ENCODE measurements at places on chromosomes 12 and 14.

GRCh38 chr14:79862045-79862444 lies 349.3 kb downstream of the DIO2 start:
- no peak for DNase-seq

- peak; percentile 73 for DNase-seq
These were observed 200.4 kb downstream of the PTPRO start for GRCh38 chr12:15522574-15523187.

DNA sequence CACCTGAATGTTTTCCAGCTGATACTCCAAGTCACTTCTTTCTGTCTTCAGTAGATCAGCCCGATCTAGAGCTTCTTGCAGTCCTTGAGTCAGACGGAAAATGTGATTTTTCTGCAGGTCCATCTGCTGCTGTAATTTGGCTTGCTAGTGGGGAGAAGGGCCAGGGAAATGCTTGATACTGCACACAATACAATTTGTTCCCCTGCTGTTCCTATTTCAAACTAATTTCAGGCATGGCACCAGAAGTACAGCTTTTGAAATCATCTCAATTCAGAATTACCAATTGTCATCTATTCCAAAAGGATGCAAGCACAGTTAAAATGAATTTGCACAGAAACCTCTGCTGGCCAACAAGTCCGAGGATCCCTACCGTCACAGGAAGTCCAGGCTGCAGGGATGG lies 53.4 kb downstream of the PRKAB1 start:
- DNase-seq: no peak

- no peak for DNase-seq
These were observed 9.1 kb downstream of the SINHCAF start for GRCh38 chr12:31316891-31317290.

DNA sequence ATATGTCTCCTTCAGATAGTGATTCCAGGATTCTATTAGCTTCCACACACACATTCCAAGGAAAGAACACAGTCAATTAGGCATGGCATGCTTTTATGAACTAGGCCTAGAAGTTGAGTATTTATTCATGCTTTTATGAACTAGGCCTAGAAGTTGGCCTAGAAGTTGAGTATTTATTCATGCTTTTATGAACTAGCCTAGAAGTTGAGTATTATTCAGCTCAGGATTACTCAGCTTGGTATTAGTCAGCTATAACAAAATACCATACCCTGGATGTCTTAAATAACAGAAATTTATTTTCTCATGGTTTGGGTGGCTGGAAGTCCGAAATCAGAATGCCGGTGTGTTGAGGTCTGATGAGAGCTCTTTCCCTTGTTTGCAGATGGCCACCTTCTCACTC lies 442.7 kb upstream of the FLRT2 start:
- peak; percentile 59 for DNase-seq

GRCh38 chr12:76144245-76144549 lies 59.7 kb upstream of the NAP1L1 start:
- peak; percentile 57 for DNase-seq

Data from epithelial cell of esophagus (primary cell).